ENCODE measurements at places on chromosomes 2 and 18. TPM values are rescaled to one million over a fixed set of nuclear protein-coding genes. Genes with fewer than 3 reads are reported as not detected.

- no peaks in the 10 kb centered on the region for H3K36me3 ChIP-seq
- H3K27me3 ChIP-seq, result no peaks in the 10 kb centered on the region
- no peak overlapping the region for H3K4me3 ChIP-seq
Observed at GRCh38 chr2:128454980-128455720, 136.5 kb upstream of the HS6ST1 start.

GRCh38 chr18:35158728-35159450 is 81.9 kb upstream of the ZNF397 start:
- H3K4me3 ChIP-seq, result no peak overlapping the region
- no peak for DNase-seq
- no peak overlapping the region for H3K27ac ChIP-seq
- peaks cover 18% of the 10 kb centered on the region for H3K4me1 ChIP-seq

- no peaks in the 10 kb centered on the region for H3K4me1 ChIP-seq
- H3K4me3 ChIP-seq, result no peak overlapping the region
- DNase-seq, result no peak
- H3K27ac ChIP-seq, result no peak overlapping the region
Observed at GRCh38 chr2:120005834-120006521, 6.9 kb upstream of the EPB41L5 start.

- H3K36me3 ChIP-seq, result peaks cover 3% of the 10 kb centered on the region
- no peak overlapping the region for H3K4me3 ChIP-seq
Observed at GRCh38 chr2:29192526-29192925, 77.3 kb downstream of the CLIP4 start.

DNA sequence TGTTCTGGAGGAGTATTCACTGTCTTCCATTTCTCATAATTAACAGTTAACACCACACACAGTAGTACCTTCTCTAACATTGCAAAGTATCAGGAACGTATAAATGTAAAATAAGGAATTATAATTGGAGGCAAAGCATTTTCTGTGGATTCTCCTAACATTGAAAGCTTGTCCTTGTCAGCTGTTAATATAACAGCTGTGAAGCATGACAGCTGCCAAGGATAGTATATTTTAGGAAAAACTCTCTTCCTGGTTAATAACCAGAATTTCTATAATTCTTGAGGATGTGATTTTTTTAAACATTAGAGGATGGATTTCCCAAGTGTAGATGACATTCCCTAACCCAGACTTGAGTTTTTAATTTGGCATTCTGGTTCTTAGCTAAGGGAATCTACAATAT is 110.3 kb downstream of the EPC2 start:
- DNase-seq, result no peak
- H3K27me3 ChIP-seq, result no peaks in the 10 kb centered on the region
- H3K27ac ChIP-seq, result no peak overlapping the region
- H3K36me3 ChIP-seq, result peaks cover 20% of the 10 kb centered on the region

- no peak for DNase-seq
- H3K36me3 ChIP-seq, result no peaks in the 10 kb centered on the region
- peaks cover 3% of the 10 kb centered on the region for H3K27me3 ChIP-seq
- no peak overlapping the region for H3K27ac ChIP-seq
Observed at GRCh38 chr2:127115471-127116199, 8.7 kb upstream of the BIN1 start.

DNA sequence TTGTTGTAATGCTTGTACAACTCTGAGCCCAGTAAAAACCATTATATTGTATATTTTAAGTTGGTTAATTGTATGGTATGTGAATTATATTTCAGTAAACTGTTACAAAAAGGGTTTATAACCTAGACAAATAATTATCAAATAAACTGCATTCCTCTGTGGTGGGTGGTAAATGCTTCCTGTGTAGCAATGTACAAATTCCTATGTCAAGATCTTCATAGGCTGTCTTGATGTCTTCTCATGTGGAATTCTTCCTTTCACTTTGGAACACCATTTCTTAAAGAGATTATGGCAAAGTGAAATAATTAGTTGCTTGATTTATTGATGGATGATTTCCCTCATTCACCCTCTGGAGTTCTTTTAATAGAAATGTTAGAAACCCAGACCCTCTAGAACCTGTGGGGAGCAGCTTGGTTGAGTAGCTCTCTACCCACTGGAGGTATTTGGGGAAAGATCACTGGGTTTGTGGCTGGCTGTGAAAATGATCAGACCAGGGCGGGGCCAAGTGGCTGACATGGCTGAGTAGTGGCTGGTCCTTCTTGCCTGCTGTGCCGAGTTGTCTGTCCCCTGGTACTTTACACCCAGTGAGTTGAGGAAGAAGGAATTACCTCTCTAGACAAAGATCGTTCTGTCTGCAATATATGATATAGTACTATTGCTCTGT is 22.4 kb upstream of the MGAT5 start:
- H3K36me3 ChIP-seq, result no peaks in the 10 kb centered on the region
- H3K4me3 ChIP-seq, result no peak overlapping the region
- H3K27ac ChIP-seq, result no peak overlapping the region
- no peaks in the 10 kb centered on the region for H3K4me1 ChIP-seq
- DNase-seq, result no peak

DNA sequence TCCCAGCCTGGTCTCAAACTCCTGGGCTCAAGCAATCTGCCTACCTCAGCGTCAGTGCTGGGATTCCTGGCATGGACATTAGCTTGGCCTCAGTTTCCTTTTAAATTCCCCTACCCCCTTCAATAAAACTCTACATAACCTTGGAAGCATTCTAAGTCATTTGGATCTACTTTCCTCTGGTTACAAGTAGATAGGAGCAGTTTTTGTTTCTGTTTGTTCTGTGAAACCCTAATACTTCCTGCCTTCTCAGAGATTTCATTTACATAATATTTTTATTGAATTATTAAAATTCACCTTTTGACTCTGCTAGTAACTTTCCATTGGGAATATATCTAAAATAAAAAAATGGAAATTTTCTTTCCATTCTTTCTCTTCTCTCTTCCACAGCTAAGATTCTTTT is 25.9 kb downstream of the GIGYF2 start:
- H3K4me3 ChIP-seq, result no peak overlapping the region
- no peak overlapping the region for H3K27ac ChIP-seq
- no peak for DNase-seq
- H3K27me3 ChIP-seq, result no peaks in the 10 kb centered on the region
- peaks cover 21% of the 10 kb centered on the region for H3K4me1 ChIP-seq
- H3K36me3 ChIP-seq, result peaks cover 78% of the 10 kb centered on the region

DNA sequence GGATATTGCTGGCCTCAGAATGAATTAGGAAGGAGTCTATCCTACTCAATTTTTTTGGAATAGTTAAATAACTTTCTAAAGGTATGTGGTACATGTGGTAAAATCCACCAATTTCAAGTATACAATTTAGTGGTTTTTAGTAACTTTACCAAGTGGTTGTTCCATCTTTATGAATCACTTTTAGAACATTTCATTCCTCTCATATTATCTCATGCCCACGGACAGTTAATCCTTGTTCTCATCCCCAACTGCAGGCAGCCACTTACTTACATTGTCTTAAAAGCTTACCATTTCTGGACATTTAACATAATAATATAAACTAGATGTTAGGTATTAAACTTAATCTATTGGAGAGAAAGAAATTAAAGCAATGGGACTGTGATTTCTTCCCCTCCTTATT is 146.3 kb upstream of the ZC3H15 start:
- H3K4me3 ChIP-seq, result no peak overlapping the region
- H3K4me1 ChIP-seq, result no peaks in the 10 kb centered on the region
- H3K36me3 ChIP-seq, result no peaks in the 10 kb centered on the region
- H3K27ac ChIP-seq, result no peak overlapping the region
- H3K27me3 ChIP-seq, result no peaks in the 10 kb centered on the region

IL36G gene
- not detected for polyA plus RNA-seq

GPAT2 gene
- 2.1 TPM for polyA plus RNA-seq

Measured in heart left ventricle (tissue), 16 donors.